NCI-H748 treated with DMSO at 0.1 percent for 48 hours (cell line): ENCODE measurements at places on chromosomes 11 and 22.

DNA sequence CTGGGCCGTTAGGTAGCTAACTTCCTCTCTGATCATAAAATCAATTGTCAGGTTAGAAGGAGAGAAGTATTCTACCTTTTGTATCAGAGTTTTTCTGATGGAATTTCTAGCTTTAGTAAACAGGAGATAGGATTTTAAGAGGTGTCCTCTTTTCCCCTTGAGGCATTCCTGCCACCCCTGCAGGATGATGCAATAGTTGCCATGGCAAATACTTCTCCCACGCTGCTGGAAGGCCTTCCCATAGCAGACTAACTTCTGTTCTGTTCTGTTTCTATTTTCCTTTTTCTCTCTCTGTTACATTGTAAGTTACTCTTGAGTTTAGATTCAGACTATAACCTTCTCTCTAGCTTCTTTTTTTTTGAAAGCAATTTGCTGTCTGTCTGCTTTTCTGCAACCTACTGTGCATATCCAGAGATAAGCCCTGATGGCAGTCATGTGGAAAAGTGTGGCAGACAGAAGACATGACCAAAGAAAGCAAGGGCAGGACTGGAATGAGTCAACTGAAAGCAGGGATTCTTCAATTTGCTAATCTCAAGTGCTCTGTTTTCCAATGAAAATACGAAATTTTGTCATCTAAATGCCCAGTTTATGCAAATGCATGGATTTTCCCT, 679.1 kb downstream of the DLG2 start:
- no peak for DNase-seq

DNA sequence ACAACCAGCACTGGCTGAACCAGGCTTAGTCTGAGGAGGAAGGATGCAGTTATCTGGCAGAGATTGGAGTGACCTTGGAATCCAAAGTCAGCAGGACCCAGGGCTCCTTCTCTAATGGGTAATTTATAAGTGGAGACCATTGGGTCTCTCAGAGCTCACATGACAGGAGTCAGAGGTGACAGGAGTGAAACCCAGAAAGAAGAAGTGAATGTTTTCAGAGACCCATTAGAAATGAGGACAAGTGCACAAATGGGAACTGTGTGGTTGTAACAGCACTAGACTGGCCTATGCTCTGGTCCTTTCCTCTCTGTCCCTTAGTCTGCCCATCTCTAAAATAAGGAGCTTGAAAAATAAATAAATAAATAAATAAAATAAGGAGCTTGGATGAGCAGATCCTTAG, 107.4 kb downstream of the SERGEF start:
- no peak for DNase-seq

GRCh38 chr11:14645015-14645912, 1.7 kb downstream of the PDE3B start:
- peak; percentile 21 for DNase-seq

- DNase-seq = peak; percentile 10
Measured at GRCh38 chr22:46649141-46650077, 29.2 kb downstream of the GRAMD4 start.

GRCh38 chr11:35624316-35624715, 6.1 kb downstream of the FJX1 start:
- no peak for DNase-seq

DNA sequence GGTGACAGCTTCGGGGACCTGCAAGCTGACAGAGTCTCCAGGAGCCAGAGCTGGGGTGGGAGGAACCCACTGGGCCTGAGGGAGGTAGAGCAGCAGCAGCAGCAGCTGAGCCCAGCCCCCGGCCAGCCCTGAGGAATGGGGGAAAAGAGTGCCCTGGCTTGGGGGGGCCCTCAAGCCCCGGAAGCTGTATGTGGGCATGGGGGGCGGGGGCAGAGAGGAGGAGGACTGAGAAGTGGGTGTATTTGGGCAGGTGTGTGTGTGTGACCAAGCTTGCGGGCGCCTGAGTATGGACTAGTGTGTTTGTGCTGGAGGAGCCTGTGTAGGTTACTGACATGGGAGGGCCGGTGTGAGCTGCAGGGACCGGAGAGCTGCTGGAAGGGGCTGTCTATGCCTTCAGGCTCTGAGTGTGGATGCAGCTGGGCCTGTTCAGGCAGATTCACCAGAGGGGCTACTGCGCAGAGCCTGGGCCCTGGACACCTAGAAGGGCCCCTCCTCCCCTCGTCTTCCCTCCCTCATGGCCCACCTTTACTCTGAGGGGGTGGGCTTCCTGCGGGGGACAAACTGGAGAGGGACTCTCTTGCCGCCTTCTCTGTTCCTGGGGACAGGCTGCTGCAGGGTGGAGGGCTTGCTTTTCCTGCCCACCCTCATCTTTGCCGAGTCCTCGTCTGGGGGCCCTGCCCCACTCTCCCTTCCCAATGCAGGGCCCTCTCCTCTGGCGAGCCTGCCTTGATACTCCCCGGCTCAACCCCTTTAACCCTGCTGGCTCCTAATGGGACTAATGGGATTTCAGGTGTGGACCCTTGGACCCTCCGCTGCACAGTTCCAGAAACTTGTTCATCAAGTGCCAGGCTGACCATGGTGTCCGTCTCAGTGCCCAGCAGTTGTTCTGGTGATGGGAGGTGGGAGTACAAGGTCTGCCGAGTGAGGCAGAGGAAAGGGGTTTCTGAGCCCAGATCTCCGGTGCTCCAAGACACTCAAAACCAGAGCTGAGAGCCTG, 28.2 kb downstream of the ST3GAL4 start:
- no peak for DNase-seq

DNA sequence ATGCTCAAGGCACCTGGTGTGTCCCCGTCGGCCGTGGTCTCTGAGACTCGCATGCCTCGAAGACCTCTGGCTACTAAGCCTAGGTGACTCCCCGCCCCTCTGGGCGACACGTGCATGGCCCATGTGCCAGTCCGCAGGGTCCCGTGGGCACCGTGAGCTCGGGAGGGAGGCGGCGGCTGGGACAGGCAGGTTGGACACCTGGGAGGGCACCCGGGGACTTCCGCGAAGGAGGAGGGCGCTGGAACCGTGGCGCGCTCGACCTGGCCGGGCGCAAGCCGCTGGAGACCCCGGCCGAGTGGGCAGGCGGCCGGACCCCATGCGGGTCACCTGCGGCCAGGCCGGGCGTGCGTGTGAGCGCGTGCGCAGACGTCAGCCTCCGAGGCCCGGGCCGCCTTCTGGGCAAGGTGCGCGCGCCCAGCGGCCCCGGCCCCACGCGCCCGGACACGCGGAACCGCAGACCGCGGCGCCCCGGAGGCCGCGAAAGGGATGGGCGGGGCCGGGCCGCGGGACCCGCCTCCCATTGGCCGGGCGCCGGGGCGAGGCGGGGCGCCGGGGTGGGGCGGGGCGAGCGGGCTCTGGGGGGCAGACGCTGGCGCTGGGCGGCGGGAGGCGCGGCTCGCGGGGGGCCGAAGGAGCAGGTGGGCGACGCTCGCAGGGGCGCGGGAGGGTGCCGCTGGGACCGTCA, 579 bp upstream of the RASD2 start:
- DNase-seq = no peak

- no peak for DNase-seq
Measured at GRCh38 chr11:17652556-17652955, 66.8 kb upstream of the MYOD1 start.

DNA sequence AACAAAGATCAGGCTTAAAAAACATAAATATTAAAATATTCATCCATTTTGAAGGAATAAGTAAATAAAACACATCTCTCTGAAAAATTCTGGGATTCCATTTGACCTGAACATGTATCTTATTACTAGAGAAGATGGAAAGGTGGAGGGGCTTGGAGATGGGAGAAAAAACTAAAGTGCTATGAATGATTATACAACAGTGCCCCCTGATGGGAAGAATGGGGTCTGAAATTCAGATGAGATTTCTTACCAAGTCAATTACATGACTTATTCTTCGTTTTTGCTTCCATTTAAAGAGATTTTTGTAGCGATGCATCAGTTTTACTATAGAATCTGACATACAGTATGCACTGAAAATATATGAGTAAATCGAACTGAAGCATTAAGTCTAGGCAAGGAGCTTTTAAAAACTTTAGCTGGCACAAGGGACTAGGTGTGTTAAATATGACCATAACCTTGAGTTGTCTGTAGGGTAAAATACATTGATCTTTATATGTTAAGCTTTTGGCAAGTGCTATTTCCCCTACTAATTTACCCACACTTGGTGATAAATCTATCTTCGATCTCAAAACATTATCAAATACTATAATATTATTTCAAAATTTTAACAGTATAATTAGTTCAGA, 718.8 kb downstream of the CNTN5 start:
- DNase-seq = peak; percentile 6

- no peak for DNase-seq
Measured at GRCh38 chr11:128394431-128395089, 192.8 kb downstream of the ETS1 start.

GRCh38 chr11:22190827-22191463, 1.9 kb upstream of the ANO5 start:
- DNase-seq = no peak

DNA sequence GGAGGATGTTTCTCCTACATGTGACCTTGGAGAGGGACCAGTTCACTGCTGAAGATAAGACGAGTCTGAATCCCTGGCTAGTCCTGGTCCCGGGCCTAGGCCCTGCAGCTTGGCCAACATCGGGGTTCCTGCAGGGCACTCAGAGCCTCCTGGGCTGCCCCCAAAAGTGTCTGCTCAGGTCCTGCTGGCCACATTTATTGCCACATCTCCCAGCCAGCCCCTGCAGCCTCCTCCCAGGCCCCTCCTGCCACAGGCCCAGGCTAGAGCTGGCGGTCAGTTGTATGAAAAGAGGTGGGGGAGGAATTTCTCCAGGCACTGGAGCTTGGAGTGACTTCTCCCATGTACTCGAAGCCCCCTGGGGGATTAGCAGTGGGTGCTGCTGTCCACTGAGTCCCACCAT, 56.5 kb upstream of the PPARA start:
- no peak for DNase-seq

GRCh38 chr22:44620129-44620840, 81.7 kb upstream of the PRR5 start:
- peak; percentile 90 for DNase-seq

DNA sequence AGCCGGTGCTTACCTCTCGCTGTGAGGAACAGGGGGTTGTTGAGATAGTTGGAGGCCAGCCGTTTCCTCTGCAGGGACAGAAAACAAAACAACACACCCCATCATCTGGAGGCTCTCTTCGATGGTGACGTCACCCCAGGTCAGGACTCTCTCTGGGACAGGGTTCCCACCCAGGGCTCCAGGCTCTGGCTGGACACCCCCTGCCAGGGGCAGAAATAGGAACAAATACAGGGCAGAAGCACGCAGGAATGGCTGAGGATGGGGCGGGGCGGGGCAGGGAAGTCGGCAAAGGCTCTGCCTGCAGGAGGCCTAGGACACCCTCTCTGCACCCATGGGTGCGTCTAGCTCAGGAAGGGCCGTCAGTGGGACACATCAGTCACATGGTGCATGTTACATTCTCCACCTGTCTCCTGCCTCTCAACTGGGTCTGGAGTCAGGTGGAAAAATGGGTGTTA, 118.5 kb downstream of the PHF21B start:
- DNase-seq = no peak

DNA sequence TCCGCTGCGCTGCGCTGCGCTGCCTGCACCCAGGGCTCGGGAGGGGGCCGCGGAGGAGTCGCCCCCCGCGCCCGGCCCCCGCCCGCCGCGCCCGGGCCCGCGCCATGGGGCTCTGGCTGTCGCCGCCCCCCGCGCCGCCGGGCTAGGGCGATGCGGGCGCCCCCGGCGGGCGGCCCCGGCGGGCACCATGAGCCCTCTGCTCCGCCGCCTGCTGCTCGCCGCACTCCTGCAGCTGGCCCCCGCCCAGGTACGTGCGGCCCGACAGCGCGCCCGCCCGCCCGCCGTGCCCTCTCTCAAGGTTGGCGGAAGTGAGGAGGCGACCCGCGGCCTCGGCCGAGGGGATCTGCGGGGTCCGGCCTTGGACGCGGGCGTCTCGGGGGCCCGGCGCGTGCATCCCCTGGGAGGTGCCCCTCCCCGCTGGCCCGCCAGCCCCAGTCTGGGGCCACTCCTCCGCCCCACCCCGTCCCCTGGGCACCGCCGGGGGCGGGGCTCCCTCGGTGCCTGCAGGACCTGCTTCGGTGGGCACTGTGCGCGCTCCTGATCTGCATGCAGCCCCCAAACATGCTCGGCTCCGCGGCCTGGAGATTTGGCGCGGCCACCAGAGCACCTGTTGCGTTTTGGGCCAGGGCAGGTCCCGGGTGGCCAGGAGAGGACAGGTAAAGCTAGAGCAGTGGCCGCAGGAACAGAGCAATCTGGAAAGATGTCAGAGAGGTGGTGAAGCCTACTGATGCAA, 429 bp downstream of the VEGFB start:
- DNase-seq = no peak

GRCh38 chr11:112017538-112017937, 7.7 kb upstream of the DLAT start:
- DNase-seq = no peak

GRCh38 chr11:34168642-34169420, 63.4 kb downstream of the NAT10 start:
- DNase-seq = no peak

DNA sequence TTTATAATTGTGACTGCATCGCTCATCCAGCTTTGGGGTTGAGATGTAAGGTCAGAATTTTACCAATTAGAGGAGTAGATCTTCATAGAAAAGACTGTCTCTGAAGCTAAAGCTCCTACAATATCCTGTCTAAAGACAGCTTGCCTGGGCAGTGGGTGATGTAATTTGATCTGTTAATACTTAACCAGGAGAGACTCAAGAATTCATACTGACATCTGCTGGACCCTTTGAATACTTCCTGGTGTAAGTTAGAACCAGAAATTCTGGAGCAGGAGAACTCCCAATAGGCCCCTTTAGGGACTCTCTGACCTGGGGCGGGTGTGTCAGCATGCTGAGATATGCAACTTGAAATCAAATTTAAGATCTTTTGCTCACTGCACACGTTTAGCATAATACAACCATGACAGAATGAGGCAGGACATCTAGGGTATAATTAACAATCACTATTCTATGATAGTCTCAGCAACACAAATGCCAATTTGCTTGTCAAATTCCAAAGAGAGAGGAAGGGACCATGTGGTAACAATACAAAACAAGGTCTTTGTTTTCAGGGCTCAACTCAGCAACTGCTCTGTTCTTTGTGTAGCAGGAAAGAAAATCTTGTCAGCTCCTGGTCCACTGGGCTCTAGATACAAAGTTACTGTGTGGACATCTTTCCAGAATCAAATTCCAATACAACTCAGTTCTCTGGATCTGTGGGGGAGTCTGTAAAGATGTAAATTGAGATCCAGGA, 143.9 kb downstream of the INSC start:
- peak; percentile 45 for DNase-seq

- no peak for DNase-seq
Measured at GRCh38 chr11:119774172-119774763, 45.3 kb upstream of the NECTIN1 start.

- DNase-seq = no peak
Measured at GRCh38 chr22:23850136-23850611, 7.5 kb upstream of the SLC2A11 start.

- DNase-seq = no peak
Measured at GRCh38 chr22:41302021-41302767, 869 bp downstream of the ZC3H7B start.

- no peak for DNase-seq
Measured at GRCh38 chr22:36743591-36744412, 32.1 kb downstream of the IFT27 start.

GRCh38 chr22:19669570-19669969, 44.7 kb upstream of the SEPTIN5 start:
- no peak for DNase-seq

- no peak for DNase-seq
Measured at GRCh38 chr11:11777897-11778296, 63.9 kb upstream of the USP47 start.

- no peak for DNase-seq
Measured at GRCh38 chr11:114257621-114258558, 38.3 kb upstream of the NNMT start.

GRCh38 chr11:19714387-19715363, 2.0 kb downstream of the NAV2 start:
- no peak for DNase-seq
